ENCODE measurements at places on chromosomes 7 and 10.

DNA sequence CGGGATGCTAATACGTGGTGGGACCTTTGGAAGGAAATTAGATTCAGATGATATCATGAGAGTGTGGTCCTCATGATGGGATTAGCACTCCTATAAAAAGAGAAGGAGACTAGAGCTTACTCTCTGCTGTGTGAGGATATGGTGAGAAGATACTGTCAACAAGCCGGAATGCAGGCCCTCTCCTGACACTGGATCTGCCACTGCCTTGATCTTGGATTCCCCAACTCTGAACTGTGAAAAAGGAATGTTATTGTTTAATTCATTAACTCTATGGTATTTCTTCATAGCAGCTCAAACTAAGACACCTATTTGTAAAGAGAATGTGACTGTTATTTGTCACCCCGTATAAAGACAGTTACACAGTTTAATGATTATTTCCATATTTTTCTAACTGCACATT is 1227.5 kb upstream of the C7orf33 start:
- DNase-seq: no peak

DNA sequence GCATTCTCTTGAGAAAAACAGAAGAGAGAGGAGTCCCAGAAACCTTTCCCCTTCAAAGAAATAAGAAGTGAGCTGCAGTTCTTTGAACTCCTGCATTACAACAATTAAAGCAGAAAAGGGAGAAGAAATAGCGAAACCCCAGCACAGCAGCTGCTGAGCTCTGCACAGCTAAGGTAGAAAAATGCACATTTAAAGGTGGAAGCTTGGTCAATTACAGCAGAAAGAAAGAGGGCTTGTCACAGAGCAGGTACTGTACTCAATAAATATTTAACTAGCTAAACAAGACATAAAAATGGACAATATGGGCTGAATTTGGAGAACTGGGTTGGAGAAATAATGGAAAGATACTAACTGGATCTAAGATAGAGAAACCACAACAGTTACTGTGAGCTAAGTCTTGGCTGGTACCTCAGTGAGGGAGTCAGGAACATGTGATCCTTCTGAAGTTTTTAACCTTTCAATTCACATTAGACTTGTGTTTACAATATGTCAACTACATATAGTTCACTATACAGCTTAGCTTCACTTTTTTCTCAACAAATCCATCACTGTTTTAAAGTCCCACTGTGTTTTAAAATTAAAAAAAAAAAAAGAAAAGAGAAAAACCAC is 332.5 kb downstream of the ELMO1 start:
- DNase-seq: no peak

GRCh38 chr10:48231699-48232315 is 42.7 kb downstream of the FRMPD2 start:
- DNase-seq: no peak

DNA sequence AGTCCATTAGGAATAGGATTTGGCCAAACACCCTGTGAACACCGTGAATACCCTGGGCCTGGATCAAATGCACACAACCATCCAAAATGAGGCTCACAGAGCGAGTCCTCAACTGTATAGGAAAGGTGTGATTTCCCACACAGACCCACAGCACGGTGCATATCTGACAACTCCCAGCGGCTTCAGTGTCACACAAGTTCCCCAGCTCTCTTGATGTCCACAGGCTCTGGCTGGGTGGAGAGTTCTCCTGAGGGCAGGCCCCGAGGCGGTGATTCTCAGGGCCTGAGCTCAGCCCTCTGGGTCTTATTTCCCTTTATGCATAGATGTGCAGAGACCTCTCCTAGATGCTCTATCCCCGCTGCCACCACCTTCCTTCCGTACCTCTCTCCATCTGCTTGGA is 64.1 kb downstream of the SH3PXD2A start:
- no peak for DNase-seq

DNA sequence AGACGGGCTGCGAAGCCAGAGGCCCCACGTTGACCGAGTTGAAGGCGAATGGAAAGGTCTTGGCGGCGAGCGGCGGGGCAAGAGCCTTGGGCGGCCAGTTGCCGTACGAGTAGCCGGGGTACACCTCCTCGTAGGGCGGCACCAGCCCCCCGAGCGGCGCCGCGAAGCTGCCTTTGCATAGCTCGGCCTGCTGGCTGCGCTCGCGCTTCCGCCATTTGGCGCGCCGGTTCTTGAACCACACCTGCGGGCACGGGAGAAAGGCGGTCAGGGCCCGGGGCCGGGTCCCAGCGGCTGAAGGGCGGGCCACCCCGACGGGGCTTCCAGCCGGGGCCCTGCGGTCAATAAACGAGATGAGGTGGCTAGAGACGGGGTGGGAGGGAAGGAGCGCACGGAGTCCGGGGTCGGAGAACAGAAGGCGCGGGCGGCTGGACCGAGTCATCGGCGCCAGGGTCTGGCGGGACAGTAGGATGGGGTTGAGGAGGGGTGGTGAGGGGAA is 4.8 kb downstream of the ELOVL3 start:
- no peak for DNase-seq

GRCh38 chr7:109879287-109879828 is 1211.6 kb upstream of the LRRN3 start:
- DNase-seq: no peak

DNA sequence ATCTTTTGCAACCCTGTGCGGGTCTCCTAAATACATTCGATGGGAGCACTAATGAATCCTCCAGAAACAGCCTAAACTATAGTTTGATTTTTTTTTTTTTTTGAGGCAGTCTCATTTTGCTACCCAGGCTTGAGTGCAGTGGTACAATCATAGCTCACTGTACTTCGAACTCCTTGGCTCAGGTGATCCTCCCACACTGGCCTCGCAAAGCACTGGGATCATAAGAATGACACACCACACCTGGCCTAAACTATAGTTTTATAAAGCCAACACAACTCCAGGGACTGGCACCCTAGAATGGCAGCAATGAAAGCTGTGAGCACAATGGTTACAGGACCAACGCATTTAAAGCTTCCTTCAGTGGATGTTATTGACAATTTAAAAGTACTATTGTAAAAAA is 14.5 kb upstream of the JMJD1C start:
- DNase-seq: no peak

- DNase-seq: no peak
These were observed 525.7 kb downstream of the KCNMA1 start for GRCh38 chr10:77111611-77112550.

GRCh38 chr10:124903111-124903510 is 38.8 kb upstream of the ZRANB1 start:
- DNase-seq: no peak

- DNase-seq: no peak
These were observed 12.3 kb downstream of the SFXN3 start for GRCh38 chr10:101043363-101043707.

DNA sequence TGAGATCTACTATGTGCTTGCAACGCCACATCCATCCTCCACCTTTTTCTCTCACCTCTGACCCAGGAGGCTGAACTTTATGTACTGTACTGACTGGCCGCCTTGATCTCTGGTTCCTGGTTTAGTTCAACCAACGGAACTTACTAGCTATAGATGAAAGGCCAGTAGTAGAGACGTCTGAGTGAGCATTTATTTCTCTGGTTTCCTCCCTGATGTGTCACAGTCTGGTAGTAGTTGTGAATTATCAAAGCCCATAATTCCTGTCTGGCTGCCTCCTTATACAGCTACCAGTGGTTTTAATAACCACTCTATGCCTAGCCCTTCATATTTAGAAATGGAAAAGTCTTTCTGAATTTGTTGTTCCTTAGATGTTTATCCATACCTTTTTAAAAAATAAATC is 64.7 kb downstream of the POM121L12 start:
- DNase-seq: no peak

DNA sequence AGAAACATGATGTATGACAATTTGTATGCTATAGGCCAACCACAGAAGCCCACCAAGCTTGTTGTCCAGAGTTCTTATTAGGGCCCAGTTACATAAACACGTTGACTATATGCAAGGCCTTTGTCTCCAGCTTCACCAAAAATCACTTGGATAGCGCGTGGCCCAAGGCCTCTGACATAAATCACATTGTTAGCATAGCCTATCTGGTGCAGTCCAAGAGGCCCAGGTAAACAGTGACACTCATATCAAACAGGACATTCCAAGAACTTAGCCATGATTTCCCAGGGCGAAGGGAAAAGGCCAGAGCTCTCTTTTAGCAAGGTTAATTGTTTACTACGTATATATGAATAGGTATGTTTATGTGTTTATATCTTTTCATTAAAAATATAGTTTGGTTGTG is 337.2 kb upstream of the CELF2 start:
- DNase-seq: no peak

GRCh38 chr7:11485636-11486035 is 346.4 kb downstream of the THSD7A start:
- DNase-seq: no peak

DNA sequence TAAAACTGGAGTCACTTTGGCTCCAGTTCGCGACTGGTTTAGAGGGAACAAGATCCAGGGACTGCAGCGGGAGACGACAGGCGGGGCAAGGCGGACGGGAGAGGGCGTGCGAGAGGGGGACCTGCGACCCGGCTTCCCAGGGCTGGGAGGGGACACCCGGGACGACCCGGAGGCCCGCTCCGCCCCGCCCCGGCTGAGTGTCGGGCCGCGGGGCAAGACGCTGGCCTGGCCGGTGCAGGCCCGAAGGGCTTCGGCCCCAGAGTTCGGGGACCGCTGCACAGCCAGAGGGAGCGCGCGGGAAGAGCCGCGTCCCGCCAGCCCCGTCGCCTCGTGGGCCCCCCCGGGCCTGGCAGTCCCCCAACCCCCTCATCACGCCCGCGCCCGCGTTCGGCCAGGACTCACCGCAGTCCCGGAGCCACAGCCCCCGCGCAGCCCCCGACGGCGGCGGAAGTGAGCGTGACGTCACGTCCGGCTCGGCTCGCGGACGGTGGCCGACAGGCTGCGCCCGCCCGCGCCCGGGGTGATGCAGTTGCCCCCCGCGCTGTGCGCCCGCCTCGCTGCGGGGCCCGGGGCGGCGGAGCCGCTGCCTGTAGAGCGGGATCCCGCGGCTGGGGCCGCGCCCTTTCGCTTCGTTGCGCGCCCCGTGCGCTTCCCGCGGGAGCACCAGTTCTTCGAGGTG is at the start of the genes TUBGCP2 and ZNF511:
Gene TUBGCP2, minus strand, starts transcription at position 452 of the 679 bp plus-strand sequence. CDS start 5,931 bp downstream, outside the sequence.
Gene ZNF511, plus strand, starts transcription at position 494 of the 679 bp plus-strand sequence. Its CDS starts 30 bp downstream, at position 524.
- peak; percentile 95 for DNase-seq

DNA sequence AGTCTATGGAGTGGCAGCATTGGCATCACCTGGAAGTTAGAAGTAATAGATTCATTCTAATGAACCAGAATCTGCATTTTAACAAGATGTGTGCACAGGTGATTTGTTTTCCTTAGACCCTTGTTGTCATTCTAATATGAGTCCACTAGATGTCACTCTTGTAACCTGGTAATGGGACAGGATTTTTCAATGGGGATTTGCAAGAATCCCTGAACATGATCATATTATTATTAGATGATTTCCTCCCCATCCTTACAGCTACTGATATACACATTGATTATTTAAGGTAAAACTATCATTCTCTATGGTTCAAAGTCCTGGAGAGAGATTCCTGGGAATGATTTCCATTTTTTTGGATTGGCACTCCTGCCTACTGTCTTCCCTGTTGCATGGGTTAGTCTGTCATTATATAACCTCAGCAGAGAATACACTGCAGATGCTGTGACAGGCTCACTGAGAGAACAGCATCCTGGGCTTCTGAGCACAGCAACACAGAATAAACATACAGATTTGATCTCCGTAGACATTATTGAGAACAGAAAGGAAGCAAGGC is 194.9 kb downstream of the SUGCT start:
- DNase-seq: no peak

DNA sequence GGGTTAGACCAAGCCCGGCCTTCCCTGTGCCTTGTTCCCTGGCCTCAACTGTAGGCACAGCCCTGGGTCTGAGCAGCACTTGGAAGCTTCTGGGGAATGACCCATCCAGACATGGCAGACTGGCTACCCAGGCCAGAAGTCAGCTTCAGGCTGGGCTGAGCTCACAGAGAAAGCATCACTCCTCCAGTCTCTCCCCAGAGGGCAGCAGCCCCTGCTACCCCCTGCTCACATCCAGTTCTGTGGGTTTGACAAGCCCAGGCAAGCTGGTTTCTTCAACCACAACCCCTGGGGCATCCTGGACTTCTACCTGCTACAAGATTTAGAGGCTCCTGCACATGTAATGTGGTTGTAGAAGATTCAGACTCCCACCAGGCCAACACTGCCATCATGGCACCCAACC is 9.0 kb downstream of the C10orf71 start:
- DNase-seq: no peak
